CD4-positive, CD25-positive, alpha-beta regulatory T cell (primary cell): ENCODE measurements at places on chromosomes 5 and 9. TPM values are rescaled to one million over a fixed set of nuclear protein-coding genes. Genes with fewer than 3 reads are reported as not detected.

The PSMD5 gene
- 44.0 TPM for total RNA-seq

The CDH9 gene
- total RNA-seq: not detected

The PCDHGB7 gene
- total RNA-seq: not detected

The TNFSF15 gene
- total RNA-seq: not detected

The CDX1 gene
- total RNA-seq: not detected

DNA sequence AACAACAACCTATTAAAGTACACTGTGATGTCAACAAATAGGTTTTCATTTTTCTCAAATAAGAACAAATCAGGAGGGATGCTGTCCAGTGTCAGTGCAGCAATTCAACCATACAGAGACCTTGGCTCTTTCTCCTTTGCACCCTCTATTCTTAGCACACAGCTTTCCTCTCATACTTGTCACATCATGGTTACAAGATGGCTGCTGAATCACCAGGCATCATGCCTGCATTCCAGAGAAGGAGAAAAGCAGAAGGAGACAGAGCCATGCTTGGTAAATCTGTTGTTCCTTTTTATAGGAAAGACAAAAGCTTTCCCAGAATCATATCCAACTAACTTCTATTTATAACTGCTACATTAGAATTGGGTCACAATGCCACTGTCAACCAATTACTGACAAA is 124.7 kb upstream of the VLDLR start:
- DNase-seq: no peak

- no peak for DNase-seq
These were observed 74.5 kb upstream of the MEGF10 start for GRCh38 chr5:127216143-127216542.

DNA sequence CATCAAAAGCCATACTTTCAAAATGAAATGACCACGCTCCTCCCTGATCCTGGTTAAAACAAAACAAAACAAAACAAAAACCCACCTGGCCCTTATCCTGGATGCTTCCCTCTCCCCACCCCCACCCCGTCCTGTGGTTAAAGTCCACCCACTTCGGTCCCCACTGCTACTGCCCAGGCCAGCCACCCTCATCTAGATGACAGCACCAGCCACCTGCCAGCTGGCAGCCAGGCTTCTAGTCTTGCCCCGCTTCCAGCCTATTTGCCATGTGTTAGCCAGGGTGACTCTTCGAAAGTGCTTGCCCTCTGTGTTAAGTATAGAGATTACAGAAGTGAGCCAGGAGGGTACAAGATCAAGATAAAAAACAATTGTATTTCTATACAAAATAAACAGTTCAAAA is 27.5 kb upstream of the NCS1 start:
- no peak for DNase-seq

- DNase-seq: peak; percentile 52
These were observed 51.2 kb downstream of the RALGPS1 start for GRCh38 chr9:126965541-126966428.

DNA sequence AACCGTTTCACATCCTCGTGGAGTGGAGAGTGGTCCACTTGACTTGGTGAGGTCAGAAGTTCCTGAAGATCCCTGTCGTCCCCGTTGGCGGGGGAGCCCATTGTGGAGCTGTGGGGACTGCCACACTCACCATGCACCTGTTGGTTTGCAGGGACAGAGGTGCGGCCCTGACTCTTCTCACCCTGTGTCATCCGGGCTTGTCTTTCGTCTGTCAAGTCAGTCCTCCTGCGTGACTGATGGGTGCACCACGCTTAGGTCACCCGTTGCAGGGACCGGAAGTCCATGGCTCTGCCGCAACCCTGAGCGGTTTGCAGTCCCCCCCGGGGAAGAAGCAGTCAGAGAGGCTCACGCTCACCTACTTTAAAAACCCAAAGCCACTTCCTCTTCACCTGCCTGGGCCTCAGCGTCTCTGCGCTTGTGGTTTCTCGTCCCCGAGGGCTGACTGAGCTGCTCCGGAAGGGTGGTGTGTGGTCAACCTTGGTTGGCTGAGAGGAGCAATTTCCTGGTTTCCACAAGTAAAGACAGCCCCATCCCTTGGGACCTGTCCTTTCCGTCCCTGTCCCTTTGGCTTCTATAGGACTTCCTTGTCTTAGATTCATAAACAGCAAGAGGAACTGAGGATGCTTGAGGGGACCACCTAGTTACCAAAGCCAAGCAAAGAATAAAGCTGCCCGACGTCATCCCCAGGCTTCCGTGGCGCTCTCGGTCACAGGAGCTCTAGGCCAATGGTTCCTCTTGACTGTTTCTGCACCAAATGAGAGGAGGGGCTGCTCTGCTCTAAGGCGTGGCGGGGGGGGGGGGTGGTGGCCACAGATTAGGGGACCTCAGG is 53.2 kb downstream of the USP20 start:
- peak; percentile 99 for DNase-seq

DNA sequence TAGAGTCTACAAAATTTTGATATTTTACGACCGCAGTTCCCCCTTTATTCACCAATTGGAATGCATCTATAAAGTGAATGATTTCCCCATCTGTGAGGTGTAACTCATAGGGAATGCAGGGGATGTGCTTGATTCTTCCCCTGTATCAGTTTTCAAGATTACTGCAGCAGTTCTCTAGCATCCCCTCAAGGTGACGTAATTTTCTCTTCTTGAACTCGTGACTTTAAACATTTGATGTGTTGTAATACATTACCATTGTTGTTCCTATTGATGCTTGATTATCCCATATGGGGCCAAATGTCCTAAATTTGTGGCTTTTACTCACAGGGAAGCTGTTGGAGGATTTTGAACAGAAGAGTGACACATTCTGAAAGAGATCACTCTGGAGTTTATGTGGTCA is 240.2 kb downstream of the CD180 start:
- no peak for DNase-seq

DNA sequence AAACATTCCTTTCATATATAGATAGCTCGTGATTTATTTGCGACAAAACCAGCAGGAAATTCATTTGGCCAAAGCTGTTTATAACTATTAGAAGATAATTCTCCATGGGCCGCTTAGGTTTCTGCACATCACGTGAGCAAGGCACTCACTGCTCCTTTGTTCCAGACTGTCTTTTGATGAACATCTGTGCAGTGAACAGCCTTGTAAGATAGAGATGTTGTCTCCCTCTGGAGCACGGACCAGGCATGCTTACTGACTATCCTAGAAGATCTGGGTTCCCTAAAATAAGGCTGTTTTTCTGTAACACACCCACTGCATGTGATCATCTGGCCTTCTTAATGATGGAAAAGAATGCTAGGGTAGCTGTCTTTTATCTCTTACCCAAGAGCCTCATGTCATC is 30.9 kb downstream of the YIPF5 start:
- no peak for DNase-seq
